Stimulated activated CD8-positive, alpha-beta memory T cell treated with anti-CD3 and anti-CD28 coated beads, Interleukin-2, amount 100 ng/mL, for 1 hour (primary cell): ENCODE measurements at places on chromosomes 5 and 9.

DNA sequence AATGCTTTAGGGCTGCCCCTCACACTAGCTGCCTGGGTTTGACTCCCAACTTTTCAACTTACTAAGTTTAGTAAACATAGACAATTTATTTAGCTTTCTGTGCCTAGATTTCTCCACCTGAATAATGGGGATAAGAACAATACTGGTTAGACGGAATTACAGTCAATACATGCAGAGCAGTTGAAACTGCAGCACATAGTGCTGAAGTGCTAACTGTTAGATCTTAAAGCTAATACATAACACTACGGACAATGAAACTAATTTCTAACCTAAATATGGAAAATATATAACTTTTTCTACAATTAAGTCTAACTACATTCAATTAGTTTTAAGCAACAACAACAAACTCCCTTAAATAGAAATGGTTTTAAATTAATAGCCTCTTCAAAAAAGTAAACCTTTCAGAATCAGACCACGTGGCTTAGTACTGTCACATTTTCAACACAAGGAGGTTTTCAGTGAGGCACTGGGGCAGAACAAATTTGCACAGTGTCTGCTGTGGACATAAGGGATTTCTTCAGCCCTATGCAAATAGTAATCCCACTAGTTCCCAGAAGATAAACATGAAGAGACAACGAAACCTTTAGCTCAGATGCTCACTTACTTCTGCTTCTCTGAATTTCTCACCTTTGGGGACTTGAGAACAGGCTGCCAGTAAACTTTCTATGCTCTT lies 293.4 kb downstream of the EDIL3 start:
- no peak for DNase-seq

DNA sequence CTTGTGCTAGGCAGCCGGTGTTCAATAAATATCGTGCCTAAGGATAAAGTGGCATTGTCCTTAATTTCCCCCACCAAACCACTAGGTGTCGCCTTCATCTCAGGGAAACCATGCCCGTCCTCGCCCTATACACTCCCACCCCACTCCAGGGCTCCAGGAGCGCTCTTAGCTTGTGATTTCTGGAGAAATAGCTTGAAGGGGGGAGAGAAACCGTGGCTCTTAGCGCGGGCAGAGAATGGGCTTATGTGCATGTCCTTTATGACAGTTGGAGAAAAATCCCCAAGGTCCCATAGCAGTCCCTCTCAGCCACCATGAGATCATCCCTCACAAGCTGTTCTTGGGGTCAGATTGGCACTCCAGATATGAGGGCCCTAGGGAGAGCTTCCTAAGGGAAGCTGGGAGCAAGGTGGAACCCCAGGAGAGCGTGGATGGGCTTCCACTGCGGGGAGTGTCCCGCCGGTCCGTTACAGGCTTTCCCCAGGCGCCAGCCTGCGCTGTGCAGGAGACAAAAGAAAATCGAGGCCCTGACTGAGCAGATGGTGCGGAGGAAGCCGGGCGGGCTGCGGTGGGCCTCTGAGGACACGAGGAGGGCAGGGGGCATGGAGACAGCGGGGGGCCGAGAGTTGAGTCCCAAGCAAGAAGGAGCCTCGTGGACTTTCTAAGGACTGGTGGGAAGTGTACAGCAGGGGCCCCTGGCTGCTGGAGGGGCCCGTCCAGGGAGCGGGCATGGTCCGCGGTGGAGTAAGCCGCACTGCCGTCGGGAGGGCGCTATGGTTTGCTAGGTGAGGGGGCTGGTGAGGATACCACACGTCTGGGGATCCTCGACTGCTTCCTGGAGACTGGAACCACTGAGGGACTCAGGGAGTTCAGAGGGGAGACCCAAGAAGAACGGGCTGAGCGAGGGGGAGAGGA lies 750 bp upstream of the NPR2 start:
- no peak for DNase-seq

- no peak for DNase-seq
These were observed 2.8 kb downstream of the MAMDC2 start for GRCh38 chr9:70046274-70047070.

GRCh38 chr5:176608937-176609723 lies 826 bp downstream of the GPRIN1 start:
- DNase-seq = no peak

DNA sequence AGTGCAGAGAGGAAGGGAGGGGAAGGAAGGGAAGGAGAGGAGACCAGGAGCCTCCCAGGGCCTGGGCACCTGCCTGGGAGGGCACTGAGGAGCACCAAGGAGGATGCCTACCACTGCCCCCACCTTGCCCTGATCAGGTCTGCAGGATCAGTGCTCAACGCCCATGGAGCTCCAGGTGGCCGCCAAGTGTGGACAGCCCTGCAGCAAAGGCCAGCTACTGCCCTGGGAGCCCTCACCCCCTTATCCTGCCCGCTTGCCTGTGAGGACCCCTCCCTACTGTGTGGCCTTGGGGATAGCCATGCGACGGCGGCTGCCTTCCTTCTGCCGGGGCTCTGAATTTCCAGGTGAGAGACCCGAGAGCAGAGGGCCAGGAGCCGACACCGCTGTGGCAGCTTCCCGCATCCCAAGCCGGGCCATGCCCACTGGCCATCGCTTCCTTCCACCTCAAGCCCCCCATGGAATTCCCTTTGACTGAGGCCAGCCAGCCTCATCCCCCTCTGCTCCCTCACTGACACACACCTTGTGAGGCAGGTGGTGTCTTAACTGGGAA lies 12.4 kb downstream of the ADAMTS2 start:
- DNase-seq = no peak

GRCh38 chr5:134174841-134175839 lies 1.6 kb downstream of the SKP1 start:
- no peak for DNase-seq
